C1 segment of cervical spinal cord (tissue), 14 donors: ENCODE measurements at places on chromosomes 7 and 10.

DNA sequence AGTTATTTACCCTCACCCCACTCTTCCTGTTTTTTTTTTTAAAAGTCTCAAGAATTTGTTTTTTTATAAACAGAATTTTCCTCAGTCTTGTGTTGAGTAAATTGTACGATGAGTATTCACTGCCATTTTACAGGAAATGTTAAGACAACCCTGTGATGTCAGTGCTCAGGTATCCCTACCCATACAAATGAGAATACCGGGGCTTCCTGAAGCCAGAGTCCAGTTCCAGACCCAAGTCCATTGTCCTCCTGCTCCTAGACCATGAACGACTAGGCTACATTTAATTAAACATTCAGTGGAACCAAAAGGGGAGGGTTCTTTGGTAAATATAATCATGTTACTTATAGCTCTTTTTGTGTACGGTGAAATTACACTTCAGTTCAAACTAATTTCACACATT, 79.2 kb downstream of the GNAI1 start:
- DNase-seq = no peak

DNA sequence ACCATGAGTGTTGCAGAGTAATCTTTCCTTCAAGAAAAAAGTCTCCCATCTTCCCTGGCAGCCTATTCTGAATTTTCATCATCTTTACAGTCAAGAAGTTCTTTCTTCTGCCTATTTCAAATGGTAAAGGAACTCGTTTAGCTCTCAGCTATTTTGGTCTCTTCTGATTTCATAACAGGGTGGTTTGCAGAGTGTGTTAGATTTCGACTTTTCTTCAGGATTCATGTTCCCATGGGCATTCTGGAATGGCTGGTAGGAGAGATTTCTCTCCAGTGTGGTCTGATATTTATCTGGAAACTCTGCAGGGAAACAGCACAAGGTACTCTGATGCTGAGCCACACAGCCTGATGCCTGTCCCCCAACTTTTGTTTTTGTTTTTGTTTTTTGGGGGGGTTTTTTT, 111.1 kb upstream of the FAM171A1 start:
- no peak for DNase-seq

DNA sequence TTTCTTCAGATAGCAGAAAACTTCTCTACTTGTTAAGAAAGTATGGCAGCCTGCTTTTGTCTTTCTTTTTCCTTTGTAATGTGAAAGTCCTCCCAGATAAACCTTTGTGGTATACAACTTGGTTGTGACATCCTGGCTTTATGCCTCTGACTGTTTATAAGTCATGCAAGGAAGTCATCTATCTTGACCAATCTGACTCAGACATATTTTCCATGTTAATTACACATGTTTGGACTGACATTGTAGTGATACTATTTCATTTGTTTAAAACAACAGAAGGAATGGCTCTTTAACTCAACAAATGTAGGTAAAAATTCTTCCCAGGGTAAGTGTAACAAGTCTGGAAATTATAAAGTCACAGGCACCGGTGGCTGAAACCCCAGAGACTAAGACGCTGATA, 341.6 kb upstream of the MEOX2 start:
- no peak for DNase-seq

GRCh38 chr10:79383974-79384606, 36.8 kb downstream of the PPIF start:
- DNase-seq = no peak

GRCh38 chr10:94324609-94325233, 38.0 kb downstream of the NOC3L start:
- DNase-seq = no peak

GRCh38 chr7:138825049-138825721, 27.2 kb upstream of the ATP6V0A4 start:
- no peak for DNase-seq

- DNase-seq = no peak
Observed at GRCh38 chr10:20094226-20094976, 278.2 kb downstream of the PLXDC2 start.

GRCh38 chr10:127441350-127442219, 107.5 kb upstream of the NPS start:
- DNase-seq = no peak
